ENCODE measurements at places on chromosomes 16 and 17.

GRCh38 chr17:82895087-82895486 lies 55.3 kb upstream of the ZNF750 start:
- DNase-seq: no peak

DNA sequence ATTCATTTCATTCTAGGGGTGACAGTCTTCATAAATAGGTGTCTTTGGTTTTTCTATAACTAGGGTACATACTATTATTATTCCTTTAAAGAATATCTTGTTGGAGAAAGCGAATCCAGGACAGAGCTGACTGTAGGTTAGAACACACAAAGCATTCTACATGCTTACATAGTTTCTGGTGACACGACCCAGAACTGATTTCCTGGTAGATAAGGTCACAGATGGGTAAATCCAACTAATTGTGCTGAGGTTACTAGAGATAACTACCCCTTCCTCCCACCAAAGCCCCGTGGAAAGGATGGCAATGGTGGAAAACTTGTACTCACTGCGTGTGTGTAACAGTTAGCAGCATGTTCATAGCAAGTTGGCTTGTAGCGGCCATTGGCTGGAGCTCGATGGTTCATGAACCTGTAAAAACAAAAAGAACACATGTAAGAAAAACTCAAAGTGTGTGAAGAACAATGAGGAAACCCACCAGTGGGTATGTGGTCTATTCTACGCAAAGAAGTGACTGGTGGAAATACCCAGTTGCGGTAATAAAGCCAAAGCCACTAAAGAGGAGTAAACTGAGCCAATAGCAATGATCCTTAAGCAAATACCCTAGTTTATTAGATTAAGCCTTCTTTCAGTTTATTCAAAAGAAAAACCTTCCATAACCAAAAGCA lies 7.7 kb downstream of the MMD start:
- DNase-seq: no peak

- DNase-seq: no peak
Observed at GRCh38 chr16:13036600-13036999, 135.2 kb downstream of the SHISA9 start.

DNA sequence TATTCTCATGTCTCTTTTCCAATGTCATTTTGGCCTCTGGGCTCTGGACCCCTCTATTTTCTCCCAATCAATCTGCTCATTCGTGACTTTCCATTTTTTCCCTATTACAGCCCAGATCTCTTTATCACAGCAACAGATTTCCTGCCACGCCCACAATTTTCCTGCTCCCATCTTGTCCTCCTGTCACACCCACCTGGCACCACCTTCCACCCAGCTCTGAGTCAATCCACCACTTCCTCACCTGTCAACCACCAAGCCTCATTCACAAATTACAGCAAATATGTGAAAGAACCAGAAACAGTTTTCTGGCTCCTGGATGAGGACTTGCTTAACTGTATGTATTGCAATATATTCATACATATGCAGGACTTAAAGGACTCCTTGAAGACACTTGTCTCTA lies 311.3 kb downstream of the GRIN2A start:
- DNase-seq: no peak

DNA sequence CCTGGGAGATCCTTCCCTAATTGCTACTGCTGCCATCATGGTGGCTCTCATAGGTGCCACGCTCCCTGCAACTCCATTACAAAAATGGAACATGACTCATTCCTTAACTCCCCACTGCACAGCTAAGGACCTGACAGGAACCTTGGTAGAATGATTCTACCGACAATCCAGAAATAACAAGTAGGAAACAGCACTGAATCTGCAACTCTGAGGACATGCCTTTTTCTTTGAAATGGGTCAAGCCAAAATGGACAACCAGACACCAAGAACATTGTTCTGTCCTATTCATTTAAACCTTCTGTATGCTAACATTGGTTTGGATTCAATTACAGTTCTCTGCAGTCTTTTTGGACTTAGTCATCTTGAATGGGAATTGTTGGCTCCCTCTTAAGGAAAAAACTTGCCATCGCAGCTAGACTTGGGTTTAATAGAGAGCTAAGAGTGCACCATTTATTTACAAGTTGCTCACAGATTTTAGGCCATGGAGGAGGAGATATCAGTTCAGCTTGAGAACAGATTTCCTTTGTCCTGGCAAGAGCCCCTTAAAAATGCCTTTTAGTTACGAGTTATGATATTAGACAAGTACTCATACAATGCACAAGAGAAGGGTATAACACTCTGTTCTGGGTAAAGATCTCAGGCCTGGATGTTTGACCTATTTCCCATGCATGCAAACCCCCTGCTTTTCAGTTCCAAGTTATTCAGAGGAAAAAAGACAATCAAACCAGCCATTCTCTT lies 20.9 kb upstream of the NSRP1 start:
- peak; percentile 40 for DNase-seq

DNA sequence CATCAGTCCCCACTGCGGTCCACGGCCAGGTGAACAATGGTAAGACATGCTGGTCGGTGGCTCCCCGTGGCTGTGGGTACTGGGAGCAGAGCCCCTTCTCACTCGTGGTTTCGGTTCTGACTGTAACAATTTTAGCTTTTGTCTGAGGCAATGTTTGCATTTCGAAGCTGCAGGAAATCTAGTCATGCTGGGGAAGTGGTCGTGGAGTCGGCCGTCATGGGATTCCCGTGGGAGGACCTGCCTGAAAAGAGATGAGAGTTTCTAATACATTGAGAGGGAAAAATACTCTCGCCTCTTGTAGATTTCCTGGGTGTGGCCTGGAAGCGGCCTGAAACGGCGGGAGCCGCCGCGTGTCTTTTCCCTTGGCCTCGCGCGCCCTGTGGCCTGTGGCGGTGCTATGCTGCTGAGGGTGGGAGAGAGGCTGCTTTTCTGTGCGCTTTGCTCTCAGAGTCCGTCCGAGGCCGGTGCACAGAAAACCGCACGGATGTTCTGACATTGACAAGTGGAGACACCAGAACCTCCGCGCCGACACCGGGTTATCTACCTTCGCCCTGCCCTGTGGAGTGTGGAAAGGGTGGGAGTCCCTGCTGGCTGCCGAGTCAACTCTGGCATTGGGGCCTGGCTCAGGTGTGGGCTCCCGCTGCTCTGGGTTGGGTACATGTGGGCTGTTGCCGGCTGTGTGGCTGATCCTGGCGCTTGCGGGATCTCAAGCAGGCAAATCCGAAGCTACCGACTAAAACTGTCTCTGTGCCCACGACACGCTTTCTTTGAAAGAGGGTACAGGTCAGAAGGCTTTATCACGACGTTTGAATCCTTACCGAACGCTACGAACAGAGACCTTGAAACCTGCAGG lies 60.8 kb downstream of the WDR45B start:
- no peak for DNase-seq

GRCh38 chr17:68775318-68775717 lies 174.2 kb upstream of the FAM20A start:
- DNase-seq: no peak

- DNase-seq: no peak
Observed at GRCh38 chr16:77238593-77238992, 39.4 kb downstream of the SYCE1L start.

GRCh38 chr16:55059146-55059545 lies 128.5 kb downstream of the IRX5 start:
- DNase-seq: no peak

DNA sequence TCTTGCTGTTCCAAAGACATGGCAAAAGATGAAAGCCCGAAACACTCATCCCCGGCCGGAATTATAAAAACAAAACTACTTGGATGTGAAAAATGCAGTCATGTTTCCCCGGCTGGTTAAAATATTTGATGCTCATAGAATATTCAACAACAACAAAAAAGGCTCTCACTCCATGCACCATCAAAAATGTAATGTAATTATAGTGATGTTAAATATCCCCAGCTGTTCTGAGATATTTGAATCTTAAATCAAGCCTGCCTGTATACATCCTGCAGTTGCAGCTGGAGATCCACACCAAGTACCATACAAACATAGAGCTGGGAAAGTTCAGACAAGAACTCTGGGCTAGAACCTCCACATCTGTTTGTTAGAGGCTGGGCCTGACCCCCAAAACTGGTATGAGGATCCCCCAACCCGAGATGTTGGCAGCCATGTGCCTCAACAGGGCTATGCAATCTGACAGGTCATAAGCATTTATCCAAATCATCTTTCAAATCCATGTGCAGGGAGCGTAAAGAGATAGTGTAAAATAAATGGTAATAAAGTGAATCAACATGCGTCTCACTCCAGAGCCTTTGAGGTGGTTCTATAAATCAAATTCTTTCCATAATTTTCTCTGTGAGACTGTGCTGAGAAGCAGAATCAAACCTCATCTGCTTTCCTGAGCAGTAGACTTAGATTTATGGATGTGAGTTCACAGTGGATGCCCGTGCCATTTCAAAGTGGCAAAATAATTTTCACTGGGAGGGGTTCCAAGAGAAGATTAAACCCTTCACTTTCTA lies 12.7 kb downstream of the ASIC2 start:
- no peak for DNase-seq

- no peak for DNase-seq
Observed at GRCh38 chr16:56411624-56412023, 13.7 kb downstream of the AMFR start.
